KBM-7 (cell line): ENCODE measurements at places on chromosomes 12 and 14.

DNA sequence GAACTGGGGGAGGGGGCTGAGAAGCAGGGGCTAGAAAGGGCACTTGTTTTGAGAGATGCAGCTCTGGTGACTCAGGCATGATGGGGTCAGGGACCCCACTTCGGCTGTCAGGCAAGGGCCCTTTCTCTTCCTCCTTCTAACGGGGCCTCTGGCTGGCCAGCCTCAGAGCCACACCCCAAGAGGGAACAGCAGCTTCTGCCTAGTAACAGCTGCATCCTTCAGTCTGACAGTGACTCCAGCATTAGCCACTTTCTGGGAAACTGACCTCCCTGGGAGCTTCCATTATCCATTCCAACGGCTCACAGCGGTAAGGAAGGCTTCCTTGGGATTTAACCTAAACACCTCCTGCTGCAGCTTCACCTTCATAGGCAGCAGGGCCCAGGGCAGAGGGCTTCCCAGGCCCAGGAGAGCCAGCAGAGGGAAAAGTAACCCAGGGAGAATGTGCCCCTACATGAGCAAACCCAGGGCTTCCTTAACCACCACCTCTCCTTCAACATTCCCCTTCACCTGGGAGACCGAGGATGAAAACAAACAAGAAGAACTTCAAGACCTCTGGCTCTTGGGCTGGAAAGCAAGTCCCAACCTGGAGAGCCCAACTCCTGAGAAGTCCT lies 2.7 kb downstream of the NCKAP5L start:
- DNase-seq = no peak

- DNase-seq = peak; percentile 82
Measured at GRCh38 chr12:29152223-29152868, 3.3 kb downstream of the FAR2 start.

- DNase-seq = no peak
Measured at GRCh38 chr14:85087201-85087600, 442.7 kb upstream of the FLRT2 start.

GRCh38 chr12:124804011-124804621 lies 59.5 kb downstream of the SCARB1 start:
- DNase-seq = peak; percentile 23

DNA sequence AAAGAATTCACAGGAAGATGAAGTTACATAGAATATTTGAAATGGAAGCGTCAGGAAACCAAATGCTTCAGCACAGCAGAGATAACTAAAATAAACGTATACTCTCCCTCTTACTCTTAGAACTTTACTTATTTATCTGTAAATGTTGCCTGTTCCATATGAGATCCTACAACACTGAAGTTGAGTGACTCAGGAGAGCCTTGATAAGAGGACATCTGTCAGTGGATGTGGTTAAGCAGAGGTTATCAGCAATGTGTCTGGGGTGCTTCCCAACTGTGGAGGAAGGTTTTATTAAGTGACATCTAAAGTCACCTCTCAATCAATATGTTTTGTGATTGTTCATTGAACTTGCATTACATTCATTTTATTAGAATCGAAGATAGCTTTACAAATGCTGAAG lies 81.9 kb downstream of the NEDD1 start:
- DNase-seq = no peak

DNA sequence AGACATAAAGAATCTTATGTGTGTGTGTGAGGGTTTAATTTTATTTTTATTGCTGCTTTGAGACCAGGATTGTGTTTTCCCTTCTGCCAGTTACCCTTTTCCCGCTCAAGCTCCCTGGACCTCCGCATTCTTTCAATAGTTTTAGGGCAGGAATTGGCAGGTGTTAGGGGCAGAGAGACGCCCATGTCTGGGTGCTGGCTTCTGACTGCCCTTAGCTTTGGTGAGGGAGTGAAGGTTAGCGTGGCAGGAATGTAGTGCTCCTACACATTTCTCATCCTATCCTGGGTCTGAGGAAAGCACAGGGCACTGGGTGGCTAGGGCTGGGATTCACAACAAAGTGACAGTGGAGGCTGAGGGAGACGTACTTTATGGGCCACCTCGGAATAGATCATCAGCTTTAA lies 428.1 kb downstream of the ZFP36L1 start:
- DNase-seq = no peak

DNA sequence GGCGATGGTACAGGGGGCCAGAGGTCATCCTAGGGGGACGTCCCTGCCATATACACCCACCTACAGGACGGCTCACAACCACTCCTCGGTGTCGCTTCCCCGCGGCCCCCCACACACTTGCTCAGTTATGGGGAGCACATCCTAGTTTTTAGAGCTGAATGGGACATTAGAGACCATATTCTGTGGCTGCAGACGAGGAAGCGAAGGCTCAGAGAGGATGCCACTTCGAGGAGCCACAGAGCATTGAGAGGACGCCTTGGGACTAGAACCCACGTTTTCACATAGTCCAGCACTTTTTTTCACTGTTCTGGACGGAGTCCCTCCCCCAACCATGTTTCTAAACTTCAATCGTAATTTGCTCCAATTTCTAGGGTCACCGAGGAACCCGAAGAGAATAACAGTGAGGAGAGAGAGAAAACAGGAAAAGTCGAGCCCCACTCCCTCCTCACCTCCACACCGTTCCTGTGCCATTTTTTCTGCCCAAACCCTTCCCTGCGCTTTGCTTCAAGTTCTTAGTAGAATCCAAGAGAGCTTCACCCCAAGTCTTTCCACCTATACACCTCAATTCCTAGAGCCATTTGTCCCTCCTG lies 641 bp upstream of the ASCL1 start:
- no peak for DNase-seq

DNA sequence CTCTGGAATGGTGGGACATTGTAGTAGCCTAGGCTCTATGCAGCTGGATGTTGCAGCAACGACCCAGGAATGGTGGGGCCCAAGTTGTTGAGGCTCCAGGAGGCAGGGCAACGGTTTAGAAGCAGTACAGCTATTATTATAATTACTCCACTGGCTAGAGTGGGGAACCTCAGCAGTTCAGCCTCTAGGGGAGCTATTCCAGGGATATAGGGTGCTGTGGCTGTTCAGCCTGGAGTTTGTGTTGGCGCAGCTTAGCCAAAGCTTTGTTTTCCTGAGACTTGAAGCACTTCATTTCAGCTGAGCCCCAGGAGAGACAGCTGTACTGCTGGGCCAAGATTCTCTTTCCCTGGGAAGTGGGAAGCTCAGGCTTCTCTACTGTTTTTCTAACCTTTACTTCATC lies 1023.0 kb upstream of the ATXN7L3B start:
- DNase-seq = no peak

DNA sequence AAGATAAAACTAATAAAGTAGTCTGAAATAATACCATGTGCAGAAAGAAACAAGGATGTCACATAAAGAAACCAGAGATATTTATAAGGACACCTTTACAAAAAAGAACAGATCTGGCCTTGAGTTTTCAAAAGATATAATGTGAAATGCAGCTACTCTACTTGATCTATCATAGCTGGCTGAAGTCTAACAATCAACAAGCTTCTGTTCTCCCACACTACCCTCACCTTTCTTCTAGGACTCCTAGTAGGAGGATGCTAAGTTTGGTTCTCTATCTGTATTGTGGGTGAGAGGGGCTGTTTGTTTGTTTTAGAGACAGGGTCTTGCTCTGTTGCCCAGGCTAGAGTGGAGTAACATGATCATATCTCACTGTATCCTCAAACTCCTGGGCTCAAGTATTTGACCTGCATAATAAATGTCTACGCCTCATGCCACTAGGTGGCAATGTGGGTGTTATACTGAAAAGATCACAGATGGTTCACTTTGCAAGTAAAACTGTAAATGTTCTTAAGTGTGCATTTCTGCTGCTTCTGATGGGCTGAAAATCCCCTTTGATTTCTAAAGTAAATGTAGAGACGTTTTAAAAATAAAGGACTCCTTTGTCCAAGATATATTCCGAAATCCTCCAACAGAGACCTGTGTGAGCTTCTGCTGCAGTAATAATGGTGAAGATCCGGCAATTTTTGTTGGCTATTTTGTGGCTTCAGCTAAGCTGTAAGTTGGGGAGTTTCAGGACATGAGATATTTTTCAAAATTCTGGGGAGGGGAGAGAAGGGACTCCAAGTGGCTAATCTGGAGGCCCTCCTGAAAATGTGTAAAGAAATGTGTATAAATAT lies 269.3 kb downstream of the DAD1 start:
- DNase-seq = peak; percentile 51

DNA sequence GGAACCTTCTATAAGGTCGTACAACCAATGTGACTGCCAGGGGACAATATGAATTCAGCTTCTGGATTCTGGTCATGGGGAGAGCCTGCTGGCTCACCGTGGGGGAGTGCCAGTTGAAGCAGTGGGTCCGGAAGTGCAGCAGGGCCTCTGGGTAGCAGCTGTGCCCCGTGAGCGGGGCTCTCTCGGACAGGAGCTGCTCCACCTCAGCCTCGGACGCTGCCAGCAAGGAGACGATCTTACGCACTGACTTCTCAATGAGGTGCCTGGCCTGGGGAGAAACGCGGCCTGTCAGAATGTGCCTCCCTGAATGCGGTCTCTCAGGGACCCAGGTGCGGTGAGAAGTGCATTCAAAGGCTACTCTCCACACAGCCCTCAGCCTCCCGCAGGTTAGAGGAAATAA lies 42.0 kb downstream of the LGMN start:
- DNase-seq = peak; percentile 35

- DNase-seq = no peak
Measured at GRCh38 chr12:2288875-2289274, 236.1 kb downstream of the CACNA1C start.

DNA sequence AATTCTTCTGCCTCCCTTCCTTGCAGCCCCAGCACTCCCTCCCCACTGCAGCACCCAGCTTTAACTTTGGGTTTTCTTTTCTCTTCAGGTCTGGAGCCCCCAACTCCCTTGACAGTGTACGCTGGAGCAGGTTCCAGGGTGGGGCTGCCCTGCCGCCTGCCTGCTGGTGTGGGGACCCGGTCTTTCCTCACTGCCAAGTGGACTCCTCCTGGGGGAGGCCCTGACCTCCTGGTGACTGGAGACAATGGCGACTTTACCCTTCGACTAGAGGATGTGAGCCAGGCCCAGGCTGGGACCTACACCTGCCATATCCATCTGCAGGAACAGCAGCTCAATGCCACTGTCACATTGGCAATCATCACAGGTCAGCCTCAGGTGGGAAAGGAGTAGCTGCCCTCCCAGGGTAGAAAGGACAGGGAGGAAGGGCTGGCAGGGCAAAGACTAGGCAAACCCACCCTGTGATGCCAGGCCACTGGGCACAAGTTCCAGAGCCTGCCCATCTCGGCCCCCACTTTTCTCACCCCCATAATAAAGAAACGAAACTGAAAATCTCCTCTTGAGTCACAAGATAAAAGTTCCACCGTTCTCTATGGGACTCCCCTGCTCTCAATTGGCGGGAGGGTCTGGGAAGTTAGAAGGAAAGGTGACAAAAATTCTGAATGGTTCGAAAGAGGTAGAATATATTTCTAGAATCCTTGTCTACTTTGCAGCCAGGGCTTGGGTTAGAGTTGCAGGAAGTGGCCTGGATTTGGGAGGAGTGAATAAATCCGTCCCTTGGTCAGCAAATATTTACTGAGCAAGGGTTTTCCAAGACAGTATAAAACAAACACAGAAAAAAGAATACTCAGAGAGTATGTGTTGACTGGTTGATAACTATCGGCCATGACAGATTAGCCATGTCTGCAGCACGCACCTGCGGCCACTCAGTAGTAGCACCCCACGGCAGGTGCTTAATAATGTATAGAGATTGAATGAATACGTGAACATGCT lies 3.2 kb downstream of the LAG3 start:
- DNase-seq = no peak

DNA sequence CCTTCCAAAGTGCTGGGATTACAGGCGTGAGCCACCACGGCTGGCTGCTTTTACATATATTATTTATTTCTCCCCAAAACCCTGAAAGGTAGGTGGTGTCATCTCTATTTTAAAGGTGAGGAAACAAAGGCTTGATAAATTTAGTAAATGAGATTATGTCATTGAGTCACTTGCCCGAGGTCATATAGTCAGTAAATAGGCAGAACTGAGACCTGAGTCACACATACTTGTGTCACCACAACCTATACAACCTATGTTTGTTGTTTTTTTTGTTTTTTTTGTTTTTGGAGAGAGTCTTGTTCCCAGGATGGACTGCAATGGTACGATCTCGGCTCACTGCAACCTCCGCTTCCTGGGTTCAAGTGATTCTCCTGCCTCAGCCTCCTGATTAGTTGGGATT lies 12.8 kb downstream of the TSFM start:
- no peak for DNase-seq
